HFFc6 (cell line): ENCODE measurements at places on chromosomes 13 and 19.

DNA sequence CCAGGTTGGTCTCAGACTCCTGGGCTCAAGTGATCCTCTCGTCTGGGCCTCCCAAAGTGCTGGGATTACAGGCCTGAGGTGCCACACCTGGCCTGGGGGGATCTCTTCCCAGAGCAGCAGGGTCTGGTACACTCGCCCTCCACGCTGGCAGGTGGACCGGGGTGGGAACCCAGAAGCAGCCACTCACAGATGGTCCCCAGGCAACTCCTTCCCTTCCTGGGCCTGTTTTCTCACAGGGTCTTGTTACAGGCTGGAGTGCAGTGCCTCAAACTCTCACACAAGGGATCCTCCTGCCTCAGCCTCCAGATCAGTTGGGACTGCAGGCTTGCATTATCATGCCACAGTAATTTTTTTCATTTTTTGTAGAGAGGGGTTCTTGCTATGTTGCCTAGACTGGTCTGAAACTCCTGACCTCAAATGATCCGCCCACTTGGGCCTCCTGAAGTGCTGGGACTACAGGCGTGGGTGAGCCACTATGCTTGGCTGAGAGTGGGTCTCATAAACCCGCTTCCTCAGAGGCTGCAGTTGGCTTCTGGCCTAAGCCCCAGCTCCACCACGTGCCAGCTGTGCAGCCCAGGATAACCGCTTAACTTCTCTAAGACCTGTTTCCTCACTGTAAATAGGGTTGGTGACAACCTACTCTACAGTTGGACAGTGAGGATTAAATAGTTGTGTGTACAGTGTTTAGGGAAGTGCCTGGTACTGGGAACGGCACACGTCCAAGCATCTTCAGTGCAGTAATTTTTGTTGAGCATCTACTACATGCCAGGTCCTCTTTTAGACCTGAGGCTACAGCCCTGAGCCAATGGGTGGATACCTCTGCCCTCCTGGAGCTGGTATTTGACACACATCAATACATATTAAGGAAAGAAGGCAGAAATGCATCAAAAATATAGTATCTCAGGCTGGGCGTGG lies 871 bp upstream of the CCER2 start:
- no peak for DNase-seq

DNA sequence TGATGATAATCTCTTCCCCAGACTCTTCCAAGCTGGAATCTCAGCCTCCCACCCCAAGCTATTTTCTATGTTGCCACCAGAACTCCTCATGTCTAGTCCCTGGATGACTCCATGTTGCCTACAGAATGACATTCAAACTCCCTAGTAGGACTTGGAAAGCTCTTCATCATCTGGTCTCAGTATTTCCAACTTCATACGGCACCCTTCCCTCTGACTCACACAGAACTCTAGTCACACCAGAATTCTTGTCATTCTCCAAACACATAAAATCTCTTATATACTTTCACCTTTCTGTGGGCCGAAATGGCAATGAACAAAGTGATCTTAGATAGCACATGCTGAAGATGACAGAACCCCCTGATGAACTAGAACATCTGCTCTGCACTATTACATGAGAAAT lies 86.2 kb downstream of the CAB39L start:
- peak; percentile 55 for DNase-seq

DNA sequence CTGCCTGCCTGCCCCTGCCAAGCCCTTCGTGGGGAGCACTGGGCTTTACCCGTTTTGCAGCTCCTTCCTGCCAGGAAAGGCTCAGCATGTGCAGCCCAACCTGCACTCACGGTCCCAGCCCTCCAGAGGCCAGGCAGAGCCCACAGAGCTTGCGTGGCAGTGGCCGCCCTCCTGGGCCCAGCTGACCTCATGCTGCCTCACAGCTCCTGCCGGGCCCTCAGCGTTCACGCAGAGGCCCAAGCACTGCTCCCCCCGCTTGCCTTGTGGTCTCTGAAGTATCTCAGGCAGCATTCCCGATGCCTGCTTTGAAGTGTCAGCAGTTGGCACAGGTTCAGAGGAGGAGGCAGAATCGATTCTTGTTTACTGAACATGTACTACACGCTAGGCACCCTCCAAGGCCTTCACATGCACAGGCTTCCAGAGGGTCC lies 32.5 kb downstream of the CAPN12 start:
- peak; percentile 92 for DNase-seq

DNA sequence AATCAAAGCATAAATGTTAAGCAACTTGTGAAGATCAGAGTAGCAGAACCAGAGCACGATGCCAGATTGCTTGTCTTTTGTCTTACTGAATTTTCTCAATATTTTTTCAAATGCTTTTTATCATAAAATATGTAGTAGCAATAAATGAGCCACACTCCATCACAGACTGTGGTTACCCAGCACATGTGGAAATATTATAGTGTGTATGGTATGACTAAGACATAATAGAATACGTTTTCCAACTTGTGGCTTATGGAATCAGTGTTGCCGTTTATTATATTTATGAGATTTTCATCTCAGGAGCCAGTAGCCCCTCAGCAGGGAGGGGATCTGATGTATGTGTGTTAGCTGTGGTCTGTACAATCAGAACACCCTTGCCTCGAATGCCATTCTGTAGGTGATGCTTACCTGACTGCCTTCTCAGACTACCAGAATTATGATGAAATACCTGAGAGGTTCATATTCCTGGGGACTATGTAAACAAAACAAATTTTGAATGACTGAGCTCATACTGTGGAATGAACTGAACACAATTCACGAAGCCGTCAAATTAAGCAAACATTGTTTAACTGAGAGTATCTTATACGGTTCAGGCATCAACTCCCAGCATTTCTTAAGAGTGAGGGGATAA lies 1.9 kb downstream of the SCEL start:
- no peak for DNase-seq

- no peak for DNase-seq
Measured at GRCh38 chr19:39941151-39941550, 6.7 kb upstream of the FCGBP start.
